ENCODE measurements at places on chromosomes 2 and 18.

GRCh38 chr2:109632158-109632789 is 18.1 kb downstream of the SOWAHC start:
- no peak for DNase-seq

DNA sequence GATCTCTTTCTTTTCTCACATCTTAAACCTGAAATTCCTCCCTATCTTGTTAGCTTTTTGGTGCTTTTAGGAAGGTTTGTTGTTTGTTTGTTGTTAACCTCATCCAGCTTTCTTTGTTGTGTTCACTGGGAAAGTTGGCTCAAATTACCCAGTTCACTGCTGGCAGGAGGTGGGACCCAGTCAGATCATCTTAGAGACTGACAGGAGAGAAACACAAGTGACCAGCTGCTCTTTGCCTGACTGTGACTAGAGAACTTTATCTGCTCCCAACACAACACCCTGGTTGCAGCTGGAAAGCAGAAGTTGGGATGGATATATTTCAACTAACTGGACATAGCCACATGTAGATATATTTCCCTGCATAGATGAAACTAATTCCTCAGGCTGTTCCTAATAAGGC is 10.0 kb downstream of the MAPK4 start:
- DNase-seq: no peak

GRCh38 chr2:216491793-216492596 is 6.6 kb upstream of the RPL37A start:
- no peak for DNase-seq

GRCh38 chr2:120498121-120498520 is 152.2 kb downstream of the INHBB start:
- no peak for DNase-seq

DNA sequence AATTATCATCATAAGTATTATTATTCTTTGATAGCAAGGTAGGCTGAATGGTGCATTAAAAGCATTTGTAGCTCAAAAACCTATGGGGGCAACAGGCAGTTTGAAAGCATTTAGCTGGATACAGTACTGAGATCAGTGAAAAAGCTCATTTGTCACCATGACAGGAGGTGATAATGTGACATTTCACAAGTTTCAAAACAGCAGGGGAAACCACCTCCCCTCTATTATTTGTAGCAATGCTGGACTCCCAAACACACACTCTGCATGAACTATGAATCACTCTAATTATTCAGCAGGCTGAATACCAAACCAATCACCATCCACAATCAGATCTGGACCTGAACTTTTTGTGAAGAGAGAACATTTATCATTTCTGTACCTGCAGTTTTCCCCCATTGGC is 63.4 kb downstream of the MYO5B start:
- DNase-seq: no peak

- DNase-seq: peak; percentile 89
These were observed at the start of gene AFTPH for GRCh38 chr2:64523666-64524603. Gene AFTPH (plus strand): TSS chr2:64524328. CDS start chr2:64551475, 27,147 bp downstream.

GRCh38 chr2:197805715-197806633 is 1.6 kb downstream of the PLCL1 start:
- no peak for DNase-seq

- no peak for DNase-seq
These were observed 181.3 kb upstream of the LINC00305 start for GRCh38 chr18:64330161-64330560.

- DNase-seq: no peak
These were observed 56.0 kb downstream of the UBE2E3 start for GRCh38 chr2:181036445-181036844.

DNA sequence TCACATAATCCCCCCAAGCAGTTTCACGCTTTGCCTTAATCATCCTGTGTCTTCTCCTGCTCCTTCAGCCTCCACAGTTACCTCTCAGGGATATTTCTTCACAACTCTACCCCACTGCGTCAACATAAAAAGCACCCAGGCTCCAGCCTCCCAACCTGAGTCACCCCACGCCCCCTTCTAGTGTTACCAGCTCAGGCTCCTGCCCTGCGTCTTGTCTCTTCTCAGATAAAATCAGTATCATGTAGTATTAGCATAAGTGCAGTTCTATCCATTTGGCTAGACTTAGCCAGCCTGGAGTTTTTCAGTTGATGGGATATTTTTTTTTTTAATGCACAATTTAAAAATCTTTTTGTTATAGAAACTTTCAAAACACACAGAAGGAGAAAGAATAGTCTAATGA is 9.6 kb upstream of the PELI1 start:
- no peak for DNase-seq

GRCh38 chr2:179551539-179552045 is 287.0 kb upstream of the SESTD1 start:
- DNase-seq: no peak

GRCh38 chr2:43460611-43461365 is 135.1 kb downstream of the THADA start:
- DNase-seq: no peak

- no peak for DNase-seq
These were observed 19.9 kb upstream of the NEDD4L start for GRCh38 chr18:58024139-58024538.

GRCh38 chr2:128547667-128548066 is 229.0 kb upstream of the HS6ST1 start:
- DNase-seq: no peak

GRCh38 chr18:21218862-21219261 is 23.2 kb upstream of the GREB1L start:
- no peak for DNase-seq
